Smooth muscle cell of the umbilical artery (primary cell): ENCODE measurements at places on chromosomes 13 and 19. TPM values are rescaled to one million over a fixed set of nuclear protein-coding genes. Genes with fewer than 3 reads are reported as not detected.

Gene PGLYRP2
- total RNA-seq: not detected in 2 replicates

Gene RFXAP
- total RNA-seq: 2.4 and 3.3 TPM in 2 replicates

Gene PNMA8B
- 0.60 and 1.2 TPM in 2 replicates for total RNA-seq

Gene CEACAM16
- not detected in 2 replicates for total RNA-seq

Gene OLFM2
- 2.5 and 3.0 TPM in 2 replicates for total RNA-seq

Gene CPB2
- total RNA-seq: 0.05 TPM in 1 of 2 replicates, not detected in the other

Gene ERICH4
- total RNA-seq: not detected in 2 replicates
